Globus pallidus (tissue), 1 donor: ENCODE measurements at places on chromosomes 12 and 14.

GRCh38 chr14:58107947-58108552 lies 44.0 kb downstream of the ARMH4 start:
- DNase-seq, result peak; percentile 68

DNA sequence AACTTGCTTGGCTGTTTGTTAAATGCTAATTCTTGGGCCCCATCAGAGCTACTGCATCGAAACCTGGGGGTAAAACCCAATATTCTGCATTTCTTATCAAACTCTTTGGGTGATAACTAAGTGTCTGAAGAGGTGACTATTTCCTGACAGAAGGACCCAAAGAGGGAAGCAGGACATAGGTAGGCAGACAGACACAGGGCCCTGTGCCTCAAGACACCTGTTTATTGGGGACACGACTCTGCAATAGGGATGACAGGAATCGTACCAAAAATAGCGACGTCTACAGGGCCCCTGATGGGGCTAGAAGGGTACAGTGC lies 8.6 kb downstream of the ZNF219 start:
- no peak for DNase-seq

DNA sequence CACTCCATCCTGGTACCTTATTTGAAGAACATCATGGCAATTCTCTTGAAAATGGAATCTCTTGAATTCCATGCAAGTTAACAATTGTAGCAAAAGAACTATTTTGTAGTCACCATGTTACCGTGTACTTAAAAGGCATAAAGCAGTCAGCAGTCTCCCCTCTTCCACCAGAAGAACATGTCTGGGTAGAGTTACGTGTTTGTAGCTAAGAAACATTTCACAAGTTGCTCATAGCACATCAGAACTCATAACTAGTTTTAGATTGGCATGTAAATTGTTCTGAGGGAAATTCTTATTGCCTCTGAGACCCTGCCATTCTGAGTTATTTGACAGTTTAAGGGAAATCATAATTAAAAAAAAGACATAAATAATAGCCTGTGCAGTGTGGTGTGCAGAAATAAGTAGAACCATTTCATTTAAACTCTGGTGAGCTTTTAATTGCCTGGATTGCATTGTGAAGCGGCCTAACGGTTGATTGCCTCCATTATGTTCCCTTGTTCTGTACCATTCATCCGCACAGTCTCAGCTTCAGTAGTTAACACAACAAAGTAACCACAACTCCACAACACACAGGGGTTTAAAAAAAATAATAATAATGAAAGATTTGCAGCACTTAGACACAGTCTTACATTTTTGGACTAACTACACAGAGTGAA lies 2.6 kb downstream of the LMO3 start:
- DNase-seq, result no peak

DNA sequence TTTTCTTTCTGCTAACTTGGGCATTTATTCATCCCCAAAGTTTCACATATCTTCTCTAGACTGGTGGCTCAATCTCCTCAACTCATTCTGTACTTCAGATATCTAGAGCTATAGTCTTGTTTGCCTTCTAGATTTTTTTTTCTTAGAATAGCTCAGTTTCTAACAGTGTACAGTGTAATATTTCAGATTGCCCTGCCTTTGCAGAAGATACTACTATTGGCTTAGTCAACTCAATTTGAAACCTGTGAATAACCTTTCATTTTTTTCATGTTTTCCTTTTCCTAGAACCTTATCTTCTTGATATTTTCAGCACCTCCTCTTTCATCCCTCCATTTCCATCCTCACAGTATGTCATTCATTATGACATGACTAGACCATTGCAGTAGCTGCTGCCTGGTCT lies 69.6 kb downstream of the OTOGL start:
- DNase-seq, result no peak

- no peak for DNase-seq
These were observed 61.2 kb downstream of the PTPN21 start for GRCh38 chr14:88493392-88494185.

DNA sequence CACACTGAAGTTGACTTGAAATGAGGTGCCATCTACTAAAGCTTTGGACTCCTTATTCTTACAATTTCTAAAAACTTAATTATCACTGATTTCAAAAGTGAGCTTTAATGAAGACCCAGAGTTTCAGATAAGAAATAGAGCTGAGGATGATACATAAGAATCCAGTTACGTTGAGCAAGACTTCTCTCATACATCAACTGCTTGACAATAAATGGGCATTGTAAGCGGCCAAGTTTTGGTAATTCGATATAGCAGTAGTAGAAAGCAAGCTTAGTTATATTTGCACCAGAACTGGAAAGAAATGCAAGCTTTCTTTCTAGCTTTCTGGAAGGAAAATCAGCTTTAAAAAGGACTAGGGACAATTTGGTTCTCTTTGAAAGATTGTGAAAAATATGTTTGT lies 1359.6 kb downstream of the FSCB start:
- DNase-seq, result no peak

GRCh38 chr12:76942267-76942666 lies 63.4 kb upstream of the CSRP2 start:
- DNase-seq, result no peak

GRCh38 chr14:36998686-36999085 lies 173.7 kb downstream of the SLC25A21 start:
- no peak for DNase-seq

GRCh38 chr12:113244047-113244460 lies 22.8 kb downstream of the TPCN1 start:
- peak; percentile 88 for DNase-seq

DNA sequence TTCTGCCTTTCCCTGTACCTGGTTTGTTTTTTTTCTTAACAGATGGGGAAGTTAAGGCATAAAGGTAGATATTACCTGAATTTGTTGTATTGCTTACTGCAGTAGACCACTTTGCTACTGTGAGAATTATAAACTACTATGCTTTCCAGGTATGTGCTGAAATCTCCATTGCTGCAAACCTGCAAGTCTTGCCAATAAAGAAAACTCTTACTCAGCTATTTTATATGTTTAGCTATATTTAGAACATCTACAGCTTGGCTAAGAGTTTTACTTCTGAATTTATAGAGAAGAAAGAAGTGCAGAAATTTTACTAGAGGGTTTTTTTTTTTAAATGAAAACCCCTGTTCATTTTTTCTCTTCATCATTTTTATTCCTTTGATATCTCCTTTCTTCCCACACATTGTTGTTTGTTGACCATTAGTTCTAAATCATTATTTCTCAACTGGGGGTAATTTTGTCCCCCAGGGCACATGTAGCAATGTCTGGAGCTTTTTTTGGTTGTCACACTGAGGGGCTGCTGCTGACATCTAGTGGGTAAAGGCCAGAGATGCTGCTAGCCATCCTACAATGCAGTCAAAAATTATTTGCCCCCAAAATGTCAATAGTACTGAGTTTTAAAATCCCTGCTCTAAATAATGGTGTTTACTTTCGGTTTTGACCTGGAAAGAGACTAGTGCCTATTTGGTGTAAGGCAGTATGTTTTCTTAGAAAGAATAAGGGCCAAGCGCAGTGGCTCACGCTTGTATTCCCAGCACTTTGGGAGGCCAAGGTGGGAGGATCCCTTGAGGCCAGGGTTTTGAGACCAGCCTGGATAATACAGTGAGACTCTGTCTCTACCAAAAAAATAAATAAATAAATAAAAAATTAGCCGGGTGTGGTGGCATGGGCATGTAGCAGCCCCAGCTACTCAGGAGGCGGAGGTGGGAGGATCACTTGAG lies 48.6 kb downstream of the PCNX1 start:
- DNase-seq, result peak; percentile 16

DNA sequence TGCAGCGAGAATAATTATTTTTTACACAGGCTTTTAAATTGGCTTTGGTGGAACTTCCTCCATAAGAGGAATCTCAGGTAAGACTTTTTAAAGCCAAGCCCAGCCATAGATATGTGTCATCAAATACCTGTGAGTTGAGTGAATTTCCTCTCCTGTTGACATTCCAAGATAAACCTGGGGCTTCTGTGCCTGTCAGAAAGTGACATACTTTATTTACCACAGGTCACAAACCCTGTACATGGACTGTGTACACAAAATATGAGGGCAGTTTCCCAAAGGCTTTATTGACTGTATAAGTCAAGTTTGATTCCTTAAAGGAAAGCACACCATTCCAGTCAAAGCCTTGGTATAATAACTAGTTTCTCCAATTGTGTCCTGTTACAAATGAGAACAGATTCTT lies 25.9 kb upstream of the SRSF5 start:
- no peak for DNase-seq

- DNase-seq, result no peak
These were observed 11.6 kb upstream of the KCNJ8 start for GRCh38 chr12:21786041-21786531.

DNA sequence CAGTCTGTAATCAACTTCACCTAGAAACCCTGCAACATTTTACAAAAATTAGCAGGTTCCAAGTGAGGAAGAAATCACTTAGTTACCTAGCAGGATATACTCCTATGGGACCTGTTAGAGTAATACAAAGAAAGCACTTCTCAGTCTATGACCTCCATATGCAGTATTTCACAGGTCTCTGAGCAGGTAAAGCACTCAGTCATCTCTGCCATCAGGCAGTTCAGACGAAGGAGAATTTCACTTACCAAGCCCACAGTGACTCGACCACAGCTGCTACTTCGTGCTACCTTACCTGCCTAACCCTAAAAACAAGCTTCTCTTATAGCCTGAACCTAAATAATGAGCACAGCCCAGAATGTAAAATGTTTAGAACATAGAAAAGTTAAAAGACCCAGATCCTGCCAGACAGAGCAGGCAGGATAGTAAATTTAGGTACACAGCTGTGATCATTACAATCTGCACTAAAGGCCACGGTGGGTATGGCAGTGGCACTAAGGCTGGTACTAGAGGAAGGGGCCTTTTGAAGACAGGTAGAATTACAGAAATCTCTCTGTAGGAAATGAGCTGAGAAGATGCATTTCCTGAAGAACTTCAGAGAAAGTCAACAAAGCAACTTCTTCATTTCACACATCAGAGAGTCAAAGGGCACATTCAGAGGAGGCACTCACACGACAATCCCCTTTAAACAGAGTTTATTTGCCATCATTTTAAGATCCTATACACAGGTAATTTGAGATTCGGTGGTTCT lies 35.7 kb downstream of the DCAF5 start:
- DNase-seq, result no peak

GRCh38 chr12:129753586-129753985 lies 150.2 kb downstream of the TMEM132D start:
- DNase-seq, result no peak

DNA sequence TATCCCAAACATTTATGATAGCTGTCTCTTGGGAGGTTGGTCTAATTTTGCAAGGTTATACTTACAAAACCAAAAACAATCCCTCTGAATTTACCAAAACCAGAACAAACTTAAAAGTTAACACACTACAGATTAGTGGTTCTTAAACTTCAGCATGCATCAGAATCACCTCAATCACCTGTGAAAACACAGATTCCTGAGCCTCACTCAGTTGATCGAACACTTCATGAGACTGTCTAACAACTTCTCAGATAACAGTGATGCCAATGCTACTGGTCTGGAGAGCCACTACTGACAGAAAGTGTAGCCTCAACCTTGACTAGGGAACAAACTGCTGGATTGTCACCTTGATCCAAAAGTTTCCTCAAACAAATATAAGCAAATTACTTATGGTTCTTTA lies 44.2 kb downstream of the ATP2B1 start:
- DNase-seq, result no peak

- DNase-seq, result no peak
These were observed 4.5 kb upstream of the MAGOHB start for GRCh38 chr12:10617863-10618262.

DNA sequence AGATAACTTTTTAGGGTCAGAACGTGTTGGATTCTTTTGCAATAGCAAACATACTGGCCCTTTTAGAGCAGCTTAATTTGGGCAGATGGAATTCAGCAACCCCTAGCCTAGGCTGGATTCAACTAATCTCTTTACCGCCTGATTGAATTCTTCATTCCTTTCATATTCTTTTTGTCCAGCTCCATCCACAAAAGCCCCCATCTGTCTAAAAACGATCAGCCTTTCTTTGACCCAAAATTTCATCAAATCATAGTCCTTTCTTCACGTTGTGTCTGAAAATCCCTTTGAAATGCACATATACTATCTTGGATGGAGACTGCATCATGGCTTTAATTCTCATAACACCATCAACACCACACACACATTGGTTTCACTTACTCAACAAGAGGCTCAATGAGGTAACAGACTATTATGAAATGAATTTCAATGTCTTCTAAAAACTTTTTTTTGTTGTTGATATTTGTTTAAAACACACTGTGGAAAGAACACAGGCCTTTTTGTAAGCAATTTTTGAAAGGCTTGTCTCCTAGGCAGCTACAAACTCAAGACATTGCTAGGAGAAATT lies 128.0 kb upstream of the EEA1 start:
- no peak for DNase-seq

- DNase-seq, result peak; percentile 74
These were observed 3.3 kb upstream of the CIPC start for GRCh38 chr14:77094672-77095284.

GRCh38 chr12:9702255-9702654 lies 30.6 kb downstream of the CLECL1 start:
- DNase-seq, result no peak

DNA sequence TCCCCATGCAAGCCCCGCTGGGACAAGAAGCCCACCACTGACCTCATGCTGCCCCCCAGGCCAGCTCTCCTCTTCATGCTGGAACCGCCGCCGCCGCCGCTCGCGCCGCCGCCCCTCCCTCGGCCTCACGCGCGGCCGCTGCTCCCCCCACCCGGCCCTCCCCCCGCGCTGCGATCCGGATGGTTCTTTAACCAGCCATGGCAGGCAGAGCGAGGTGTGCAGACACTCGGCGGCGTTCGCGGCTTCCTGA lies at the start of gene DCAF5:
Gene DCAF5 (minus strand): TSS at position 218 of the 250 bp plus-strand sequence. CDS start 141 bp downstream, at position 77.
- DNase-seq, result no peak

- DNase-seq, result no peak
These were observed 77.6 kb downstream of the SCAF11 start for GRCh38 chr12:45912774-45913173.

- DNase-seq, result no peak
These were observed 3.5 kb downstream of the RAP1B start for GRCh38 chr12:68614105-68614679.

- DNase-seq, result no peak
These were observed 13.5 kb upstream of the FLRT2 start for GRCh38 chr14:85516239-85517113.

DNA sequence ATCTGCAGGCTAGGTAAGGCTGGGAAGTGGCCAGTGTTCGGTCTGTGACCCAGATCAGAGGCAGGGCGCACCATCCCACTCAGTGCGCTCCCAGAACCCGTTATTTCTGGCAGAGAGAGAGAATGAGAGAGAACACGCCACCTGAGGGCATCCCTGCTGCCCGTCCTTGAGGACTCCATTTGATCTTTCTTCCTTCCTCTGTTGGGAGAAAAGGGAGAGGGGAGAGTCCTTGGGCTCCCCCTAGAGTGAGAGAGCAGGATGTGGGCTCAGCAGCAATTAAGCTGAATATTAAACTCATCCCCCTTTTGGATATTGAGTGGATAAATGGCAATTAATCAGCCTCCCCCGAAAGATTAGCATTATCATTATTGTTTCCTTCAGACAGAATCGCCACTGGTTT lies 70.6 kb downstream of the IFT43 start:
- no peak for DNase-seq

- peak; percentile 56 for DNase-seq
These were observed 428.8 kb downstream of the ZFP36L1 start for GRCh38 chr14:68363843-68364767.
